Fibroblast of mammary gland (primary cell): ENCODE measurements at places on chromosomes 5 and 9.
A peak's percentile ranks its signal among the peaks of the same experiment; 100 is the strongest.

- no peak for DNase-seq
These were observed 322.2 kb downstream of the CEMIP2 start for GRCh38 chr9:71446106-71446472.

GRCh38 chr5:120803282-120803681, 339.2 kb downstream of the PRR16 start:
- peak; percentile 54 for DNase-seq

GRCh38 chr9:114580609-114581193, 6.9 kb upstream of the ATP6V1G1 start:
- no peak for DNase-seq

- peak; percentile 12 for DNase-seq
These were observed 50.3 kb upstream of the GADD45G start for GRCh38 chr9:89554307-89555035.
